Pons (tissue), 1 donor: ENCODE measurements at places on chromosomes 3 and 15.

DNA sequence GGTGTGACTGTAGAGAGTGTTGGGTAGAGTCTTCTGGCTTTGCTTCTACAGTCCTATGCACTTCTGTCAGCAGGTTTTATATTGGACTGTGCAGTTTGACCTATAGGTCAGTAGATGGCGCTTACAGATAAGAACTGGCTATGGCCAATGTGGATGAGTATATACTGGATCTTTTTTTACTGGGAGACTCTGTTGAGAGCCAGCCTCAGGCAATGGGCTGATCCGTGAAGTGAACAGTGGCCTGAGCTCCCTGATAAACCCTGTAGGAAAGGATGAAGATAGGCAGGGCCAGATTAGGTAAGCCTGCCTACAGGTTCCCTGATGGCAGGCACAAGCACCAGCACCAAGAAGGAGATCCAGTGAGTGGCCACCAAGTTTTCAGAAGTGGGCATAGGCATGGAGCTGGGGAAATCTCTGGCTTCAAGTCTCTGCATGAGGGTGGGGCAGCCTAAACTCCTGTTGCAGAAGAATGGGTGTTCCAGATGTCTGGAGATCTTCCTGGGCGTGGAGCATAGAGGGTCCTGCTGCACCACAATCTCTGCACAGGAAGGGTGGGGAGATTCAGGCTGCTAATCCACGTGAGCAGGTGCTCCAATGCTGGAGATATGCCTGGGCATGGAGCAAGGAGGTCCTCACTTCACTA lies 326.0 kb upstream of the SGO1 start:
- peak; percentile 62 for DNase-seq

- DNase-seq = peak; percentile 91
Measured at GRCh38 chr3:50616770-50617095, 218 bp upstream of the MAPKAPK3 start.

DNA sequence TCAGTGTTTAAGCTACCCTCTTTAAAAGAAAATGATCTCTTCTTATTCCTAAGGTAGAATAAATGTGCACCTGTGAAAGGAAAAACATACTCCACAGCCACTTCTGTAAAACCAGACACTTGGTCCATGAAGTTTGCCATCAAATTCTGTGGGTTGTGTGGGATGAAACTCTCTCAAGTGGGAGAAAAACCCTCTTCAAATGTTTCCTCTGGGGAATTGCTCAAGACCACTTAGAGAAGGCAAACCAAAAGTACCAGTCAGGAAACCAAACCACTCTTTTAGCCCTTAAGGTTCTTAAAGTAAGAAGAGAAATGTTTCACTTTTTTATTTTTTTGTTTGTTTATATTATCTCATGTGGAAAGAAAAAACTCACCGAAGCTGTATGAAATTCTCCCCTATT lies 1.2 kb downstream of the COL8A1 start:
- DNase-seq = no peak

- DNase-seq = no peak
Measured at GRCh38 chr3:122957707-122958689, 69.6 kb downstream of the SEMA5B start.

DNA sequence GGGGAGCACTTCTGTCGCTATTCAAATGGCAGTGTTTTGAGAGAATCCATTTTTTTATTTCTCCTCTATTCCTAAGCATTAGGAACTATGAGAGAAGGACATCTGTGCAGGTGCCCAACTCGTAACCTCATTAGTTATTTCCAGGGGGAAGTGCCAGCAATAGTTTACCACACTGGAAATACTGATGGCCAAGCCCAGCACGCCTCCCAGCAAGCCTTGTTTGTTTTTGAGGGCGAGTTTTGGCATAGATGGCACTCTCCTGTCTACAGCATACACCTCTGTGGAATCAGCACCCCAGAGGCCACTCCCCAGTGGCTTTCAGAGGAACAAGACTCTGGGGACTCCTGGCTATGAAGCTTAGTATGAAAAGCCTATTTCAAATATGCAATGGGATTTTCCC lies 36.6 kb downstream of the FAN1 start:
- no peak for DNase-seq

GRCh38 chr3:16337856-16338540 lies 73.0 kb downstream of the OXNAD1 start:
- DNase-seq = no peak

DNA sequence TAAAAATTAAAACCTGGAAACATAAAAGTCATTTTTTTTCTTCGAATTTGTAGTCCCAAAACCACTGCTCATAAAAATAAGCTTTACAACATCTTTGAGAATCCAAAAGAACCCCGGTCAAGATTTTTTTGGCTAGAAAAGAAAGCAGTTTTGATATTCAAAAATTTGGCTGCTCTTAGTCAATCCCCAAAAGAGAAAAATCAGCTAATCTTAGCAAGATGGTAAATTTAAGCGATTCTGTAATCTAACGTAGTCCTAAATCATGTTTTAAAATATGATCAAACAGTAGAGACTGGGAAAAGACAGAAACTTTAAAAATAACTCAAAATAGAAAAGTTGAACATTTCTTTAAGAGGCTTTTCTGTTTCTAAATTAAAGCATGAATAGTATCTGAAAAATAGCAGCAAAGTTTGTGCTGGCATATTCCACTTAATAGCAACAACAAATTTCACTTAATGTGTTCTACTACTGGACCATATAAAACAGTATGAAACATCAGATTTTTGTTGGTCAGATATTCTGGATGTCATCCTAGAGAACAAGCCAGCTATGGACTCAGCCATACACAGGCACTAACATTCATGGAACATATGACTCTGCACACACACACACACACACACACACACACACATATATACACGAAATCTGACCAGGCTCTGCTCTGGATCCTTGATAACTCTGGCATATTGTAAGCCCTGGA lies 19.1 kb upstream of the NR2F2 start:
- DNase-seq = no peak

GRCh38 chr3:132014105-132014504 lies 20.7 kb downstream of the CPNE4 start:
- no peak for DNase-seq

GRCh38 chr3:4588466-4588865 lies 95.3 kb downstream of the ITPR1 start:
- DNase-seq = no peak

DNA sequence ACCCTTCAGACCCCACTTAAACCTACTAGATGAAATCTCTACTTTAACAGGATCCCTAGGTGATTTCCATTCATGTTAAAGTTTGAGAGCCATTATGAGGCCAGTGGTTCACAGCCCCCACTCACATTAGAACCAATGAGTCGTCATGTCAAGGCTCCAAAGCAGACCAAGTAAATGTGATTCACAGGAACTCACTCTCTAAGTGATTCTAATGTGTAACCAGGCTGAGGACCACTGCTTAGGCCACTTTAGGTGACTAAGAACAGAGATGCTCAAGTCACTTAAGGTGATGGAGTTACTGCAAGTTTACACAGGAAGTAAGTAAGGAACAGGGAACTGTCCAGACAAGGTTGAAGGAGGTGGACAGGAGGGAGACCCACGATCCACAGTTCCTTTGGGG lies 7.7 kb downstream of the GALNT15 start:
- no peak for DNase-seq

- DNase-seq = no peak
Measured at GRCh38 chr3:154121701-154122551, 736 bp downstream of the ARHGEF26 start.

- DNase-seq = no peak
Measured at GRCh38 chr3:52678265-52679198, 7.2 kb downstream of the PBRM1 start.

- DNase-seq = no peak
Measured at GRCh38 chr3:140570602-140571001, 107.3 kb upstream of the TRIM42 start.

DNA sequence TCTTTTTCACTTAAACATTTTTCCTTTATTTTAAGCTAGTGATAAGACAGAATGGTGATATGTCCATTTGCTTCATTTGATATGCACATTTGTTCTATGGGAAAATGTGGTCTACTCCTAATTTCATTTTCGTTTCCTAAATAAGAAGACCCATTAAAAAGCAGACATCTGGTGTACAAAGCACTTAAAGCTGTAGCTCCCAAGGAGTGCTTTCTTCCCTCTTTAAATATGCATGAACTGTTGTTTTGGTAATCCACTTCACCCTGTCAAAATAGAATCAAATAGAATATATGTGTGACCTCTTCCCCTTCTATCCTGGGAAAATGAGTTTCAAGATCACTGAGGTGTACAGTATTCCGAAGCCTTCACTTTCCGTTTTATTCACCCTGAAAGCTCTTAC lies 182.8 kb downstream of the ROBO2 start:
- DNase-seq = no peak

GRCh38 chr3:33803894-33804526 lies 5.6 kb downstream of the PDCD6IP start:
- no peak for DNase-seq

GRCh38 chr3:123535580-123535979 lies 49.3 kb downstream of the HACD2 start:
- DNase-seq = no peak

DNA sequence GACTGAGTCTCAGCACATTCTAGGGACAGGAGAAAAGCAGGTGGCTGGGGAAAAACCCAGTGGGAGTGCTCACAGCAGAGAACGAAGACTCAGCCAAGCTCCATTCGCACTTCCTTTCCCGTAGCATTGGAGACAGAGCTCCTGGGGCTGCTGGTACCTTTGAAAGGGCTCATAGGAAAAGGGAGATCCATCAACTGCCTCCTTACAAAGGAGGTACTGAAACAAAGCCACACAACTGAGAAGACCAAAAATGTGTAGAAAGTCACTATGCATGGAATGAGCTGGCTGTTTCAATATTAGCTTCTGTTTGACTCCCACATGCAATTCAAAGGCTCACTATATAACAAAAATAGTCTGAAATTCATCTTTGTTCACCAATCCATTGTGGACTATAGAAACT lies 16.9 kb downstream of the STIMATE start:
- no peak for DNase-seq

GRCh38 chr3:68057637-68058320 lies 403.4 kb upstream of the SUCLG2 start:
- DNase-seq = no peak

DNA sequence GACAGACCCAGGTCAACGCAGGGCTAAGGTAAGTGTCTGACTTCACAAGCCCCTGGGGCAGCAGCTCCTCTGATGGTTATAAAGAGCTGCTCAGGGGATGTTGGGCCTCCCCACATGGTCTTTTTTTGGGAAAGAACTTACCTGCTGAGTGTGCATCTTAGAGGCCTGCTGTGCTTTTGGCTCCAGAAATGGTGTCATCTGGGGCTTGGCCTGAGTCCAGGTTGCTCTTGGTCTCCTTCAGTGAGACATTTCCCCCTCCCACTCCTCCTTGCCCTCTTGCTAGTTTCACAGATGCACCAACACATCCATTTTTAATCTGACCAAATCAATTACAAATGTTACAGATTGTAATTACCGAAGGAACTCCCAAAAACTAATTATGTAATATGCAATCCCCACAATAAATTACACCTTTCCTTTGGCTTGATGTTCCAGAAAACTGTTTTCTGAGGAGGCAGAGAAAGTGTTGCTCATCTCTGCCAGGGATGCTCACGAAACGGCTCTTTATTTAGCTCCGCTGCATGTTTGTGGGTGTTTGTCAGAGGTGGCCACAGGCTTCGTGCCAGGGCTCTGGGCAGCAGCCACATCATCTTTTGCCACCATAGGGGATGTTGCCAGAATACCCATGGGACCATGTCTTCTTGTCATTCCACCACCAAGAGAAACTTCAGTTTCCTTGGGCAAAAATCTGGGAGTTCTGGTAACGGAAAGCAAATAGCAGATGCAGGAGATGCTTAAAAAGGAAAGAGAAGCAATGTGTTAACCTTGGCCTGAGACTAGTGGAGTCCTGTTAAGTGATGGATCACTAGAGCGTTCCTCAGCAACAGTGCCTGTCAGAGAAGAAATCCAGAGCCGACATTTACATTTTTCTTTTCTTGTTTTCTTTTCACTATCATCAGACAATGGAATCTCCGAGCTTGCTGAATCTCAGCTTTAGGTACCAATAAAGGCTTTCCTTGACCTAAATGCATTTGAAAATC lies 799.9 kb downstream of the AGBL1 start:
- no peak for DNase-seq

- DNase-seq = peak; percentile 74
Measured at GRCh38 chr3:107846279-107846852, 244.5 kb downstream of the CD47 start.

GRCh38 chr3:57727106-57727505 lies 29.0 kb upstream of the SLMAP start:
- DNase-seq = no peak

- no peak for DNase-seq
Measured at GRCh38 chr15:67035886-67036285, 29.5 kb upstream of the SMAD3 start.

DNA sequence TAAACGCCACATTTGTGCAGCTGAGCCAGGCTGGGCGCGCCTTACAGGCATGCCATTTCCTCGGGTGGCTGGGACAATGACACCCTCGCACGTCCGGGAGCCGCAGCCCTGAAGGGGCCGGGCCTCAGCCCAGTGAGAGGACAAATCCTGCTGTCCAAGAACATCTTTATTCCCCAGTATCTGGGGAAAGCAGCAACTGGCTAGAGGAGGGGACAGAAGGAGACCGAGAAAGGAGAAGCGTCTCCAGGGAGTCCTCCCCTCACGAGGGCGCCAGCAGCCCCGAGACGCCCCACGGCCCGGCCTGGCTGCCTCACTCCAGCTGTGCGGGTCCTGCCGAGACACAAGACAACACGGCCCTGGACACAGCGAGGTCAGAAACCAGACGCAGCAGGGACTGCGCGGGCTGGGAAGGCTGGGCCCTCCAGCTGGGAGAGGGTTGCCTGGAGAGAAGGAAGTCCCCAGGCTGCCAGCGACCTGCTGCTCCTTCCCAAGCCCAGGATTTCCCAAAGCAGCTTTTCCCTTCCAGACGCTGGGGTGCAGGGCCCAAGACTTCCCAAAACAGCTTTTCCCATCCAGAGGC lies 130.2 kb downstream of the CHSY1 start:
- no peak for DNase-seq

- DNase-seq = no peak
Measured at GRCh38 chr3:193996221-193996620, 139.7 kb upstream of the HES1 start.

GRCh38 chr3:12755754-12756153 lies 3.3 kb downstream of the TMEM40 start:
- DNase-seq = no peak
